T-cell (primary cell): ENCODE measurements at places on chromosomes 2 and 18. TPM values are rescaled to one million over a fixed set of nuclear protein-coding genes. Genes with fewer than 3 reads are reported as not detected.

Gene NEU4
- total RNA-seq, result 1.6 TPM

Gene CAD
- 65.4 TPM for total RNA-seq

Gene STK39
- total RNA-seq, result 15.4 TPM

Gene NTSR2
- total RNA-seq, result not detected

Gene MCM6
- 27.1 TPM for total RNA-seq

Gene TDRD15
- not detected for total RNA-seq

Gene TLX2
- total RNA-seq, result not detected

Gene GRHL1
- total RNA-seq, result 0.61 TPM

Gene BOLL
- not detected for total RNA-seq

Gene ANKRD44
- total RNA-seq, result 225 TPM

Gene RBFA
- total RNA-seq, result 22.9 TPM

Gene MCEE
- total RNA-seq, result 20.7 TPM

Gene TUBA3E
- total RNA-seq, result not detected

Gene ITM2C
- total RNA-seq, result 37.6 TPM

Gene SLC9A2
- total RNA-seq, result not detected

Gene SNTG2
- total RNA-seq, result 0.86 TPM

Gene ST8SIA5
- total RNA-seq, result 0.28 TPM

Gene ARHGAP15
- 188 TPM for total RNA-seq

Gene CRYGB
- total RNA-seq, result not detected

Gene FBXO41
- total RNA-seq, result 19.1 TPM

Gene ELOA2
- total RNA-seq, result not detected

Gene RTKN
- total RNA-seq, result 0.96 TPM

Gene CNRIP1
- 0.63 TPM for total RNA-seq

Gene ANKRD39
- total RNA-seq, result 16.9 TPM

Gene FBLN7
- total RNA-seq, result 11.9 TPM

Gene LOXHD1
- total RNA-seq, result 0.13 TPM

Gene SP140
- 68.0 TPM for total RNA-seq

Gene HJURP
- 0.33 TPM for total RNA-seq

Gene DSG4
- not detected for total RNA-seq

Gene SH3RF3
- 1.8 TPM for total RNA-seq

Gene NYAP2
- total RNA-seq, result not detected

Gene FOXD4L1
- not detected for total RNA-seq

Gene GLI2
- total RNA-seq, result not detected

Gene ITPRIPL1
- total RNA-seq, result 13.1 TPM

Gene EMX1
- total RNA-seq, result not detected

Gene DOCK10
- total RNA-seq, result 235 TPM

Gene SPHKAP
- not detected for total RNA-seq

Gene MGAT4A
- 220 TPM for total RNA-seq

Gene UGT1A1
- total RNA-seq, result not detected

Gene ALPP
- not detected for total RNA-seq

Gene HOXD13
- not detected for total RNA-seq

Gene LRP1B
- total RNA-seq, result not detected
